ENCODE measurements at places on chromosomes 3 and 15. TPM values are rescaled to one million over a fixed set of nuclear protein-coding genes. Genes with fewer than 3 reads are reported as not detected.

Gene HACD2
- 29.8 TPM for total RNA-seq

Gene NCBP2
- total RNA-seq, result 96.7 TPM

Gene MESP1
- total RNA-seq, result 0.15 TPM

GRCh38 chr15:93929375-93930094, 301.8 kb upstream of the MCTP2 start:
- no peak for DNase-seq
- no peaks in the 10 kb centered on the region for H3K36me3 ChIP-seq
- H3K4me3 ChIP-seq, result no peak overlapping the region
- no peaks in the 10 kb centered on the region for H3K27me3 ChIP-seq
- no peak overlapping the region for H3K27ac ChIP-seq

DNA sequence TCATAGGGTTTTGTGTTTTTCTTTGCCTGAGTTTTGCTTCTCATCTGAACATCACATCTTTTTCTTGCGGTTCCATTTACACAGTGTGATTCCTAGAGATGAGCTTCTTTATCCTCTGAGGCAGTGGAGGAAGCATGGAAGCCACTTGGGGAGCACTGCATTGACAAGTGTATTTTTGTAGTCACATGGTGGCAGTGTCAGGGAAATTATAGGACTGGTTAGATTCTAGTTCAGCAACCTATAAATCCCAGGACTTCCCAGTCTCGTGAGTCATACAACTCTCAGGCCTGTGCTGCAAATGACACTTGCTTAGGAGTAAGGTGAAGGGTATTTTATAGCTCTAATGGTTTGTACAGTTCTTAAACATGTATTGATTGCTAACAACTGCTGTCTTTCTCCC, 58.4 kb downstream of the RBM6 start:
- no peak overlapping the region for H3K4me3 ChIP-seq
- H3K27me3 ChIP-seq, result no peaks in the 10 kb centered on the region
- peaks cover 3% of the 10 kb centered on the region for H3K36me3 ChIP-seq
- DNase-seq, result no peak

DNA sequence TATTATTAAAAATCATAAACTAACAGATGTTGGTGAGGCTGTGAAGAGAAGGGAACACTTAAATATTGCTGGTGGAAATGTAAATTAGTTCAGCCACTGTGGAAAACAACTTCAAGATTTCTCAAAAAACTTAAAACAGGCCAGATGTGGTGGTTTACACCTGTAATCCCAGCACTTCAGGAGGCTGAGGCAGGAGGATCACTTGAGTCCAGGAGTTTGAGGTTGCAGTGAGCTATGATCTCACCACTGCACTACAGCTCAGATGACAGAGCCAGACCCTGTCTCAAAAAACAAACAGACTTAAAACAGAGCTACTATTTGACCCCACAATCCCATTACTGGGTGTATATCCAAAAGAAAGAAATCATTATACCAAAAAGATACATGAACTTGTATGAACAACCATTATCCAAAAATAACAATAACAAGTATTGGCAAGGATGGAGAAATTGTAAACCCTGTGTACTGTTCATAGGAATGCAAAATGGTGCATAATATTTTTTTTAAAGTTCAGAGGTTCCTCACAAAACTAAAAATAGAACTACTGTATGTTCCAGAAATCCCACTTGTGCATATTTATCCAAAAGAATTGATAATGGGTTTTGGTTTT, 25.5 kb downstream of the ZNF148 start:
- no peaks in the 10 kb centered on the region for H3K27me3 ChIP-seq
- no peak overlapping the region for H3K4me3 ChIP-seq
- no peak overlapping the region for H3K27ac ChIP-seq
- H3K4me1 ChIP-seq, result no peaks in the 10 kb centered on the region
- H3K36me3 ChIP-seq, result no peaks in the 10 kb centered on the region

DNA sequence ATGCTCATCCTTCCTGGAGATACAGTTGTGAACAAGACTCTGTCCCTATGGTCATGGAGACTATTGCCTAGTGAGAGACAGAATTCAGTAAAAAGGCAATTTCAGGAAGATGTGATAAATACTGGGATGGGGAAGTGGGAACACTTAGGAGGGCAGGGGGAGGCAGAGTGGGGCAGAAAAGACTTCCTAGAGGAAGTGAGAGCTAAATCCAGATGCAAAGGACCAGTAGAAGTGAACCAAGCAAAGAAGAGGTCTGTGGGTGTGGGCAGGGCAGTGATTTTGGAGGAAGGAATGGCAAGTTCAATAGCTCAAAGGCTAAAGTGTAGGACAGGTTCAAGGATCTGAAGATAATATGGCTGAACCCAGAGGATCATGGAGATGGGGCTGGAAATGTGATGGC, 68.9 kb downstream of the CD200R1L start:
- H3K36me3 ChIP-seq, result no peaks in the 10 kb centered on the region
- H3K4me1 ChIP-seq, result no peaks in the 10 kb centered on the region
- no peaks in the 10 kb centered on the region for H3K27me3 ChIP-seq
- no peak overlapping the region for H3K27ac ChIP-seq

DNA sequence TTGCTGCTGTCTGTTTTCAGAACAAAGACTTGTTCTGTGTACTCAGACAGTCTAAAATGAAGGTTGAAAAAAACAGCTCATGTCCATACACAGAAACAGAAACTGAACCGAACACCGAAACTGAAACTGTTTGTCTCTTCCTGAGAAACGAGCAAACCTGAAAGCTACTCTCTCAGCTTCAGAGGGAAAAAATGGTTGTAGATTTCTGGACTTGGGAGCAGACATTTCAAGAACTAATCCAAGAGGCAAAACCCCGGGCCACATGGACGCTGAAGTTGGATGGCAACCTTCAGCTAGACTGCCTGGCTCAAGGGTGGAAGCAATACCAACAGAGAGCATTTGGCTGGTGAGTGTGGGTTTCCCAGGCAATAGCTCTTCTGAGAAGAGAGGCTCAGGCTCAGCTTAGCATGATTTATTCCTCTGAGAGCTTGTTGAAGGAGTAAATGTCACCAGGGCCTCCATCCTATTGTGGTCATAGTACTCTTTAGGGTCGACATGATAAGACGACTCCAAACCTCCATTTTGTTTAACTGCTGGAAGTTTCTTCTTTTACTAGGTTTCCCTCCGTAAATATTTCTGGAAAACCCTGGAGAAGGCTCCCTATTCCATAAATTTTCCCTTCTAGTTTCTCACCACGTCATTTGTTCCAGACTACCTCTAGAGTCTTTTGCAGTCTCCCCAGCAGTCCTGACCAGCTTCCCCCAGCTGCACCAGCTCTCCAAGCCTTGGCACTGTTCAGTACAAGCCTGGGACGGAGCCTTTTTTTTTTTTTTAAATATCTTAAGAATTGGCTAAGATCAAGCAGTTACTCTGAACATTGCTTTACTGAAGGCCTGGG, at the start of gene RTP4:
TSS of gene RTP4 (plus strand) at position 135 of the 838 bp plus-strand sequence. CDS start at position 192, 57 bp downstream.
- DNase-seq, result no peak
- no peak within 1 kb of the TSS for H3K27ac ChIP-seq
- H3K27me3 ChIP-seq, result no peaks in the 10 kb centered on the region
- no peaks in the 10 kb centered on the region for H3K36me3 ChIP-seq
- H3K4me1 ChIP-seq, result peaks cover 5% of the 10 kb centered on the region
- H3K4me3 ChIP-seq, result no peak within 1 kb of the TSS

GRCh38 chr3:74489050-74489792, 125.2 kb downstream of the CNTN3 start:
- H3K27ac ChIP-seq, result no peak overlapping the region
- H3K27me3 ChIP-seq, result no peaks in the 10 kb centered on the region
- no peak for DNase-seq
- no peaks in the 10 kb centered on the region for H3K36me3 ChIP-seq

DNA sequence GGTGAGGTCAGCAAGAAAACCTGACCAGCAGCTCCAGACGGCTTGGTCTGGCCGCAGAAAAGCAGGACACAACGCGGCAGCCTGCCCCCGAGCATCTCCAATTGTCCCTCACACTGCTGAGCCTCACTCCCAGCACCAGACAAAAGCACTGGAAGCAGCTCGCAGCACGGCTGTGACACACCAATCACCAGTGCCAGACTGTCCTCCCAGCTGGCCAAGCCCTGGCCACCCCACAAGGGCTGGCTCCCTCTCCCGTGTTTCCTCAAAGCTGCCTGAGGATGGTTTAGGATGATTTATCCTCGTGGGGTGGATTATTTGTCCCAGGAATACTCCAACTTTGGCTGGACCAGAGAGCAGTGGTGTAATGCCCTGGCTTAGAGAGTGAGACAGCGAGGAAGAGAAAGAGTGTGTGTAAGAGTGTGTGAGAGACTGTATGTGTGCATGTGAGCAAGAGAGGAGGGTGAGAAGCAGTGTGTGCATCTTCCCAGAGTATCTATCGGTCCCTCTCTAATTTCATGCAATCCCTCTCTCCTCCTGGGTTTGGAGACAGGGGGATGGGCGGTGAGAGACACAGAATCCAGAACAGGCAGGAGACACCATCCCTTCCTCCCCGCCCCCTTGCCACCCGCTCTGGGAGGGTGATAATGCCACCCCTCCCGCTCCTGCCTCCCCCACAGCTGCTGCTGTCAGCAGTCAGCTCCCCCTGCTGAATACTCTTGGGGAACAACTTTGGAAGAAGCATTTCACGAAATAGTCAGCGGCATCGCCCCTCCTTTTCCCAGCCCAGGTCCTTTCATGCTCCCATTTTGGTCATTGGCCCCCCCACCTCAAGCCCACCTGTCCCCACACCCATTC, 34.2 kb downstream of the SEMA5B start:
- peaks cover 22% of the 10 kb centered on the region for H3K4me1 ChIP-seq
- DNase-seq, result no peak
- H3K36me3 ChIP-seq, result no peaks in the 10 kb centered on the region

DNA sequence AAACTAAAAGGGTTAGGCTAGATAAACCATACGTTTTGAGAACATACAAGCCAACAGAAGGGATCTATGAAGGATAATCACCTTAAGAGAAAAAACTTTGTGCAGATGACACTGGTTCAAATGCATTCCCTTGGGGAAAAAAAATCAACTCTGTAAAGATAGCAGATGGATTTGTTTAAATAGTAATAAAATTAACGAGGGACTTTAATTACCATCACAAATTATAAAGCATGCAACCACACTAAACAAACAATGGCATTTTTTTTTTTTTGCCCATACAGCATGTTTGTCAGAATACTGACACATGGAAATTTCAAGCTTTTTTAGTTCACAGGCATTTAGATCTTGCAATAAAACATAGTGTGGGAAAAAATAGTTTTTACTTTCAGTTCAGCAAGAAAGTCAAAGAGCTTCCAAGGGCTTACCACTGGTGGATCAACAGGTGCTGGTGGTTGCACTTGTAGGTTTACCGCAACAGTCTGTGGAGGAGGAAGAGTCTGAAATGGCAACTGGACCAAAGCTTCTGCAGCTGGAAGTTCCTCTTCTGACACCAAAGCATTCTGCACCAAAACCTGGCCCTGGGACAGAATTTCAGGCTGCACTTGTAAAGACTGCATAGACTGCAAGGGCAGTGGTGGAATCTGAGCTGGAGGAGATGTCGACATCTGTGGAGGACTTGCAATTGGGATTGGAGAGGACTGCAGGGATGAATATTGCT, 53.1 kb downstream of the PHC3 start:
- no peaks in the 10 kb centered on the region for H3K4me1 ChIP-seq
- peaks cover 5% of the 10 kb centered on the region for H3K36me3 ChIP-seq
- H3K4me3 ChIP-seq, result no peak overlapping the region
- H3K27ac ChIP-seq, result no peak overlapping the region
- DNase-seq, result no peak

- no peak overlapping the region for H3K27ac ChIP-seq
- peaks cover 16% of the 10 kb centered on the region for H3K4me1 ChIP-seq
- H3K4me3 ChIP-seq, result no peak overlapping the region
- no peaks in the 10 kb centered on the region for H3K27me3 ChIP-seq
- H3K36me3 ChIP-seq, result no peaks in the 10 kb centered on the region
- DNase-seq, result no peak
Observed at GRCh38 chr3:23760325-23760724, 45.4 kb upstream of the UBE2E1 start.

GRCh38 chr15:55255714-55256113, 33.9 kb downstream of the RAB27A start:
- no peak for DNase-seq
- no peak overlapping the region for H3K27ac ChIP-seq
- no peak overlapping the region for H3K4me3 ChIP-seq
- H3K4me1 ChIP-seq, result no peaks in the 10 kb centered on the region
- no peaks in the 10 kb centered on the region for H3K36me3 ChIP-seq
- H3K27me3 ChIP-seq, result no peaks in the 10 kb centered on the region

DNA sequence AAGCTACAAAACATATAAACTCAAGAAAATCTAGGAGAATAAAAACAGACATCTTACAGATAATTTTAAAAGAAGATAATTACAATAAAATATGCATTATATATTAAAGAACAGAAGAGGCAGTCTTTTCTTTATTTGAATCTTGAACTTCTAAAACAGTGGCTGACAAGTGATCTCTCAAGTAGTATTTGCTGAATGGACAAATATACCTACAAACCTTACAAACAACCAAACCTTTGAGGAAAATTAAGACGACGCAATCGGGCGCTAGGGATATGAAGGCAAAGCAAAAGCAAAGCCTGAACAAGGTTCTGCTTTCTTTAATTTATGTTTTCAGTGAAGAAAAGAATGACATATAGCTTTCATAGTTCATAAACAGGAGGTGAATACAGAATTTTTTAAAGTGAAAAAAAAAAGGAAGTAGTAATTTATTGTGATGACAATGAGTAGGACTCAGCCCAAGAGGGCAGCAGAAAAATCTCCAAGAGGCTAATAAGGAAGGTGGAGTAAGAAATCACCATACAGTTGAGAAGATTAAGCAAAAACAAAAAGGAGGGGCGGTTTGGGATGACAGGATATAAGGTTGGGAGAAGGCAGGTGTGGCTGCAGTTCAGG, 347.8 kb downstream of the TBC1D5 start:
- no peak overlapping the region for H3K4me3 ChIP-seq
- no peak for DNase-seq
- H3K4me1 ChIP-seq, result no peaks in the 10 kb centered on the region
- H3K27me3 ChIP-seq, result no peaks in the 10 kb centered on the region
- no peaks in the 10 kb centered on the region for H3K36me3 ChIP-seq
- no peak overlapping the region for H3K27ac ChIP-seq

GRCh38 chr3:120393243-120393642, 44.1 kb upstream of the LRRC58 start:
- H3K27me3 ChIP-seq, result no peaks in the 10 kb centered on the region
- no peak overlapping the region for H3K4me3 ChIP-seq
- no peak overlapping the region for H3K27ac ChIP-seq
- H3K4me1 ChIP-seq, result no peaks in the 10 kb centered on the region
- H3K36me3 ChIP-seq, result peaks cover 36% of the 10 kb centered on the region

DNA sequence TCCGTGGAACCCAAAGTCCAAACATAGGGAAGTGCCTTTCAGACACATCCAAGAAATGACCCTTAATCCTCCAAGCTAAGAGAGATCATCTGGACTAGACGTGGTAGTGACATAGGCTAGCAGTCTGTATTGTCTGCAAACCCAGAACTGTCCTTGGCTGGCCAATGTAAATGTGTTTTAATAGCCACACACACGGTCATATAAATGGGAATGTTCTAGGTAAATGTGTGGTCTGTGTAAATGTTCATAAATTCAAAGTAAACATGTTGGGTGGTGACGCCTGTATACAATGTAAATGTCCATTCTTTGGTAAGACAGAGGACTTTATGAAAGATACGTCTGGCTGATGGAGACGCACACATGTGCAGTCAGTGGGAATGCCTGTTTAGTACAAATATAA, 16.3 kb upstream of the LINGO1 start:
- peaks cover 11% of the 10 kb centered on the region for H3K4me1 ChIP-seq
- H3K4me3 ChIP-seq, result no peak overlapping the region
- no peak for DNase-seq
- H3K36me3 ChIP-seq, result no peaks in the 10 kb centered on the region
- no peak overlapping the region for H3K27ac ChIP-seq
